ENCODE measurements at places on chromosomes 5 and 9.

- no peak for DNase-seq
Measured at GRCh38 chr5:93705896-93706295, 35.5 kb downstream of the POU5F2 start.

DNA sequence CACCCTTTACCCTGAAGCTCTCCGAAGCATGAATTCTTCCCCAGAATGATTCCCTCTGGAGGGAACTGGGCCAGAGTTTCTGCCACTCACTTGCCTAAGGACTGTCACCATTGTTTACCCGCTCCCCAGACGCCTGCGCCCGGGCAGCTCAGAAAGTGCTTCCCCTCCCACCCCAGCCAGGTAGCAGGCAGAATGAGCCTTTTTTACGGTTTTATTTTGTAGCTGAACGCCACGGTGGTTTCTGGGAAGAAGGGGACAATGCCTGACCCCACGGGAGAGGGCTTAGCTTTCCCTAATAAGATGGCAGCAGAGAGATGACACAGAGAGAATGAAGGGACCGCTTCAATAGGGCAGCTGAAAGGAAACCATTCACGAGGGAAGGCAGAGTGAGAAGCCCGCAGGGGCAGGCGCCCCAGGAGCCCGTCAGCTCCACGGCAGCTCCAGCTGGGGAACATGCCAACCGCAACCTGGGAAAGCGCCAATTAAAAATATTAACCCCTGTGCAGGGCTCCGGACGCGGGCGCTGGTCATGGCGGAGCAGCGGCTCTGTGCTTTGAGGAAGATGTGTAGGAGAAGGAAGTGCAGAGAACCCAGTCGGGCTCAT is 20.4 kb upstream of the NTNG2 start:
- DNase-seq: no peak

DNA sequence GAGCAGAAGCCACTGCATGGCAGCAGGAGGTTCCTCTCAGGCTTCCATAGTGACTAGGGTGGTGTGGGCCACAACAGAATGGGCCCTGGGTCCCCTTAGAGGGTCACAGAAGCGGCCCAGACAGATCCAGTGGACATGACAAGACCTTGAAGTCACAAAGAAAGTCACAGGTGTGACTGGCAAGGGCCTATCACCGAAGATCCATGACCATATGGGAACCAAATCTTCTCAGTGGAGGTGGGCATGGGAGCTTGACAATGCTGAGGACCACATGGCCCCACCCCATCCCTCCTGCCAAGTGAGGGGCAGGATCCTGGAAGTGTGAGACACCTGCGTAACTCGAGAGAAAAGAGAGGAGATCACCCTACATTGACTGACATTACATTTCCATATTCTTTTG is 332.4 kb downstream of the MSX2 start:
- DNase-seq: no peak

DNA sequence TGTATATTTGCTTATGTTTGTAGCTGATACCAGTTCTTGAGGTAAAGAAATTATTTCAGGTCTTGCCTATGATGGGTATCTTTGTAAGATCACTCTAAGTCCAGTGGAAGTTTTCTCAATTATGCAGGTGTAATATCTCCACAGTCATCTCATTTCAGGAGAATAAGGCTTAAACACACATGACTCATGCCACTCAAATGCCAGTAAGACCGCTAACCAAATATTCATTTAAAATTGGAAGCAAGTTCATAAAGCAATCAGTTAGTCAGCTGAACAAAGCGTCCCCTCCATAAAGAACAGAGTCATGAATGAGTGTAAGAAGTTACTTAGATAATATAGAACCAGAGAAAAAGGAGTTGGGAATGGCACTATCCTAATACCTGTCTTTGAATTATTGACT is 248.7 kb downstream of the LURAP1L start:
- DNase-seq: no peak

DNA sequence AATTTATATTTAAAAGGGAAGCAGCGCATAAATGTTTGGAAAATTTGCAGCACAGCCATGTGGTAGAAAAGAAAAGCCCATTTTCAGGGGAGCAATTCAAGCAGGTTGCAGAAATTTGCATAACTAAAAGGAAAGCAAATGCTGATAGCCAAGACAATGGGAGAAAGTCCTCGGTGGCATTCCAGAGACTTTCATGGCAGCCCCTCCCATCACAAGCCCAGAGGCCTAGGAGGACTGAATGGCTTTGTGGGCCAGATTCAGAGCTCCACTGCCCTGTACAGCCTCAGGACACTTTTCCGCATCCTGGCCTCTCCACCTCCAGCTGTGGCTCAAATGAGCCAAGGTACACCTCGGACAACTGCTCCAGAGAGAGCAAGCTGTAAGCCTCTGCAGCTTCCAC is 462.9 kb downstream of the CDK5RAP2 start:
- no peak for DNase-seq

DNA sequence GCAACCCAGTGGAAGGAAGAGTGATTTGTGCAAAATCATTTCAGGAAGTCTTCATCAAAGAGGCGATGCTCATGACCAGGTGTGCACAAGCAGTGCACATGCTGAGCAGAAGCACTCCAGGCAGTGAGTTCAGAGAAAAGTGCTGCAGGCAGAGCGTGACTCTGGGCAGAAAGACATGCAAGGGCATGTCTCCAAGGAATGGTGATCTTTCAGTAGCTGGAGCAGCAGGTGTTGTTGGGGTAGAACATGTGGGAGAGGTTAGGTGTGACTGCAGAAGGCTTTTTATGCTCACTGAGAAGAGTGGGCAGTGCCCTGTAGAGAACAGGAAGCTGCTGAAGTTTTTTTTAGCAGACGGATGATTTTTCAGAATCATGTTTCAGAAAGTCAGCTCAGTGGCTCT is 545.4 kb upstream of the TLE4 start:
- DNase-seq: no peak

DNA sequence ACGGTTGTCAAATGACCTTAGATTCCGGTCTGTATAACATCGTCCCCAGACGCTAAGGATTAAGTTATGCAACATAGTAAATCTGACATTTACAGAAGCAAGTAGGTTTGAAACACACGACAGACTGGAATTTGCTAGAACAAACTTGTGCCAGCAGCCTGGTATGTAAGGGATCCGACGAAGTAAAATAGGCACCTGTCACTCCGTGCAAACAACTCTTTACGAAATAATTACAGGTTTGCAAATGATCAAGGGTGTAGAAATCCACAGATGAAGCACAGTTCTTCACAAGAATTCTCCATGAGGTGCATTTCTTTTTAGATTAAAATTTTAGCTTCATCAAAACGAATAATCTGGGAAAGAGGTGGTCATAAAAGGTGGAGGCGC is 508 bp downstream of the MOCS2 start:
- DNase-seq: no peak

- DNase-seq: no peak
Measured at GRCh38 chr5:93062548-93062947, 518.5 kb downstream of the NR2F1-AS1 start.

- no peak for DNase-seq
Measured at GRCh38 chr5:141313711-141314110, 6.9 kb downstream of the TAF7 start.

Data from NCI-H524 treated with DMSO at 0.1 percent for 48 hours (cell line).